ENCODE measurements at places on chromosomes 2 and 18.

DNA sequence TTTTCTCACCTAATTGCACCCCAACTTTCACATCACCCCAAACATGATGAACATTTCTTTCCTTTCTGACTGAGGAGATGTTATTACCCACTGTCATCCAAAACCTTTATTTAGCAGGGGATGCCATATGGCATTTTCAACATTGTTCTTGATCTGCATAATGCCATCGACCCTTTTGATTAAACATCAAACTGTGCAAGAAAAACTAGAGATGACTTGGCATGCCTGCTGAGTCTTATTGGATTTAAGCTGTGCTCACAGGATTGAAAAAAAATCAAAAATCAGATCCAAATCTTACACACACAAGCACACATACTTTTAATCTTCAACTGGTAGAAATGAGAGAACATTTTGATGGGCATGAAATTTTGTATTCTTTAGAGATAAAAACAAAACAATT, 536.0 kb downstream of the TMX3 start:
- H3K4me1 ChIP-seq, result no peaks in the 10 kb centered on the region
- no peak overlapping the region for H3K27ac ChIP-seq
- H3K27me3 ChIP-seq, result no peaks in the 10 kb centered on the region
- no peak for DNase-seq

DNA sequence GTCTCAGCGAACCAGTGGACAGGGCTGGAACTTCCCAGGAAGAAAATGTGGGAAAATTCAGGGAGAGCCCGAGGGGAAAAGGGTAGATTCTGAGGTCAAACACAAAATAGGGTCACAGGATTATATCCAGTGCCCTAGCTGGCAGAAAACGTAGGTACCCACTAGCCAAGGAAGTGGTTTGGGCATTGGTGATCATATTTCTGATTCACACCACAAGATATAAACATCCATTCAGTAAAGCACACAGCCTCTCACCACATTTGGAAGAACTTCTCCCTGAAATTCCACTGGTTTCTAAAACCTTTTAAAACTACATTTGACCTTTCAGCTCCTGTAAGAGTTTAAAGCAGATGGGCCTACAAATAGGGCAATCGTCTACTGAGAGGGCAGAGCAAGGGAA, 186.9 kb downstream of the TTC32 start:
- no peaks in the 10 kb centered on the region for H3K36me3 ChIP-seq
- no peak for DNase-seq
- H3K4me3 ChIP-seq, result no peak overlapping the region
- H3K27me3 ChIP-seq, result peaks cover 47% of the 10 kb centered on the region

DNA sequence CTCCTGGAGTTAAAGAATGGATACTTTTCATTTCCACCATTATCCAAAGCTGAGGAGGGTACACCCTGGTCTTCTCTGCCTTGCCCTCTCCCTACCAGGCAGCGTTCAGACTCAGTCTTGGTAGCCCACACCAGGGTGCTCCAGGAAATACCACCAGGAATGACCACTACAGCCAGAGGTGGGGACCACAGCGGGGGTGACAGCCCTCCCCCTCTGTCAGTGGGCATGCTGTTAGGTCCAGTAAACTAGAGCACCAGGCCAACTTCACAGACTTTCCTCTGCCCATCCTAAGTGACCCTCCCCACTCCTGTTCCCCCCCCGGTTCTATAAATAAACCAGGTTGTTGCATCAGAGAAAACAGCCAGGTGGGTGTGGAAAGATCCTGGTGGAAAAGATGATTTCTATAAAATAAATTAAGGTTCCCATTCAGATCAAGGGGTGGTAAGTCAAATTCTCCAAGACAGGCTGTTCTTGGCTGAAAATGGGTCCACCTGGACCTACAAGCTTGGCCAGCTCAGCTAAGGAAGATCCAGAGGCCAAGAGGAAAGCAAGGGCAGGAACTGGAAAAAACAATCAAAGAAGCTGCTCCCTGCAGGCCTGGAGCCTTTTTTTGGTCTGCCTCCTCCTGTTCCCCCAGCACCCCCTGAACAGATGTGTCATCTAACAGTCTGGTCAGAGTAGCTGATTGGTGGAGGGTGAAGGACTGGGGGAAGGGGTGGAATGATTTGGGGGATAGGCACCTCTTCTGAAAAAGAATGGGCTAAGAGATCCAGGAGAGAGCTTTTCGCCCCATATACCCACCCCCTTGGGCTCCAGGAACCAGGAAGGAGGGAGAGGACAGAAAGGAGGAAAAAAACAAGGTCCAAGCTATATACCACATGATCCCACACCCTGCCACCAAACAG, 2.3 kb downstream of the RAB11FIP5 start:
- H3K4me1 ChIP-seq, result peaks cover 38% of the 10 kb centered on the region
- peak overlapping the region; percentile 85 for H3K4me3 ChIP-seq
- peaks cover 16% of the 10 kb centered on the region for H3K36me3 ChIP-seq
- H3K27me3 ChIP-seq, result no peaks in the 10 kb centered on the region
- DNase-seq, result no peak

- H3K4me1 ChIP-seq, result peaks cover 3% of the 10 kb centered on the region
- no peak for DNase-seq
- H3K4me3 ChIP-seq, result no peak overlapping the region
- H3K36me3 ChIP-seq, result no peaks in the 10 kb centered on the region
Measured at GRCh38 chr2:71922091-71922490, 225.6 kb downstream of the CYP26B1 start.

DNA sequence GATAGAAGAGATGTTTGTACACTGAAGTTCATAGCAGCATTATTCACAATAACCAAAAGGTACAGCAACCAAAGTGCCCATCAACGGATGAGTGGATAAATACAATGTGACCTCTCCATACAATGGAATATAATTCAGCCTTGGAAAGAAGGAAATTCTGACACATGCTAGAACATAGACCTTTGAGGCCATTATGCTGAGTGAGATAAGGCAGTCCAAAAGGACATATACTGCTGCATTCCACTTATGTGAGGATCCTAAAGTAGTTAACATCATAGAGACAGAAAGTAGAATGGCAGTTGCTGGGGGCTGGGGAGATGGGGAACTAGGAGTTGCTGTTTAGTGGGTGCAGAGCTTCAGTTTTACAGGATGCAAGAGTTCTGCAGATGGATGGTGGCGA, 38.2 kb upstream of the GLI2 start:
- DNase-seq, result no peak
- no peak overlapping the region for H3K27ac ChIP-seq
- peaks cover 4% of the 10 kb centered on the region for H3K4me1 ChIP-seq
- H3K36me3 ChIP-seq, result peaks cover 3% of the 10 kb centered on the region
- no peak overlapping the region for H3K4me3 ChIP-seq

- no peak overlapping the region for H3K27ac ChIP-seq
- H3K4me3 ChIP-seq, result no peak overlapping the region
- H3K27me3 ChIP-seq, result peaks cover 26% of the 10 kb centered on the region
- H3K36me3 ChIP-seq, result no peaks in the 10 kb centered on the region
Measured at GRCh38 chr2:165401285-165401852, 68.1 kb upstream of the CSRNP3 start.

GRCh38 chr2:120898961-120899750, 163.5 kb downstream of the GLI2 start:
- H3K4me3 ChIP-seq, result no peak overlapping the region
- no peaks in the 10 kb centered on the region for H3K36me3 ChIP-seq
- no peak overlapping the region for H3K27ac ChIP-seq
- peaks cover 11% of the 10 kb centered on the region for H3K27me3 ChIP-seq

DNA sequence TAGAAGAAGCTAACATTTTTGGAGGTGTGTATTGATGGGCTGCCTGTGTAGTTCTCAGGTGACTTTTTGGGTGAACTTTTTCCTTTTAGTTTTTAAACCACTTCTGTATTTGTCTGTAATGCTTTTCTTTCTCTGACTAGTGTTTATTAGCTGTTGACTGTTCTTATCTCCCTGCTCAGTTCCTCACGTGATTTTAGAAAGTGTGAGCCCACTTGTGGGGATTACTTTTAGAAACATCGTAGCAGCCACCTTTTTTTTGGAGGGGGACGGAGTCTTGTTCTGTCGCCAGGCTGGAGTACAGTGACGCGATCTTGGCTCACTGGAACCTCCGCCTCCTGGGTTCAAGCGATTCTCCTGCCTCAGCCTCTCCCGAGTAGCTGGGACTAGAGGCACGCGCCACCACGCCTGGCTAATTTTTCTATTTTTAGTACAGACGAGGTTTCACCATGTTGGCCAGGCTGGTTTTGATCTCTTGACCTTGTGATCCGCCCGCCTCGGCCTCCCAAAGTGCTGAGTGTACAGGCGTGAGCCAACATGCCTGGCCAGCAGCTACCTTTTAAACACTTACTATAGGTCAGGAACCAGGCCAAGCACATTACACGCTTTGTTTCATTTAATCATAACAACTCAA, 9.2 kb upstream of the CDKL4 start:
- no peaks in the 10 kb centered on the region for H3K27me3 ChIP-seq
- H3K27ac ChIP-seq, result no peak overlapping the region
- peaks cover 3% of the 10 kb centered on the region for H3K36me3 ChIP-seq

- H3K27me3 ChIP-seq, result no peaks in the 10 kb centered on the region
- no peak overlapping the region for H3K27ac ChIP-seq
- H3K36me3 ChIP-seq, result peaks cover 7% of the 10 kb centered on the region
- DNase-seq, result no peak
Measured at GRCh38 chr2:181264001-181264400, 193.2 kb upstream of the ITGA4 start.

GRCh38 chr2:237816531-237816930, 18.0 kb downstream of the RBM44 start:
- no peak overlapping the region for H3K27ac ChIP-seq
- DNase-seq, result no peak
- H3K27me3 ChIP-seq, result no peaks in the 10 kb centered on the region
- H3K4me1 ChIP-seq, result no peaks in the 10 kb centered on the region

DNA sequence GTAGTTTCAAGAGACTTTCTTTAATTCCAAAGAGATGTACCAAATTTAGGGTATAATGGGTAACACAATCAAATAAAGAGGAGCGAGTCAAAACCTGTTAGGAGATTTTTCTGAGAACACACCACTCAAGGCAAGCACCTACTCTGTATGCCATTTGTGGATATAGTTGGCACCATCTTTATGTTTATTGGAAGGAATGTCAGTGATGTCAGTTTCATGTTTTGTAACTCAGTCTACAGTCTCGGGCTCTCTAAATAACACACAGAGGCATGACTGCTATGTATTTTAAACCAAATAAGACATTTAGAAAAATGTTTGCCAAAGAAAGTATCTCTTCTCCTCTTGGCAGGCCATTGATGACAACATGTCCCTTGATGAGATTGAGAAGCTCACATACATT, 59.7 kb downstream of the CPS1 start:
- H3K27me3 ChIP-seq, result no peaks in the 10 kb centered on the region
- no peaks in the 10 kb centered on the region for H3K4me1 ChIP-seq
- no peak overlapping the region for H3K4me3 ChIP-seq
- no peaks in the 10 kb centered on the region for H3K36me3 ChIP-seq

DNA sequence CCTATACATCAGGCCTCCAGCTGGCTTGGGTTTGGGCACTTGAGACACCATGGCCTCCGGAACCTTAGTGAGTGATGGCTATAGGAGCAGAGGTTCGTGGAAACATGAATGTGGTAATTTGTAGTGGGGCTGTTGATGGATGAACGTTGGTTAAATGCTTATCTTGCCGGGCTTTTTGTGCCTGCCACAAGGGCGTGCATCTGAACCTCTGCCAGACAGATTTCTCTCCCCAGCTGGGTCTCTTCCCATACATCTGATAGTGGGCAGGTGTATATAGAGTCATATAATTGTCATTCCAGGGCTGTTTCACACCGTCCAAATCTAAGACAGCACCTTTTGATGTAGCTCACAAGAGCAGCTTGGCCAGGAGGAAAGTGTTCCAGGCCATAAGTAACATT, 14.7 kb downstream of the LAMA3 start:
- no peak overlapping the region for H3K27ac ChIP-seq
- H3K36me3 ChIP-seq, result no peaks in the 10 kb centered on the region
- no peak for DNase-seq
- H3K4me3 ChIP-seq, result no peak overlapping the region
- peaks cover 69% of the 10 kb centered on the region for H3K27me3 ChIP-seq
- H3K4me1 ChIP-seq, result no peaks in the 10 kb centered on the region

DNA sequence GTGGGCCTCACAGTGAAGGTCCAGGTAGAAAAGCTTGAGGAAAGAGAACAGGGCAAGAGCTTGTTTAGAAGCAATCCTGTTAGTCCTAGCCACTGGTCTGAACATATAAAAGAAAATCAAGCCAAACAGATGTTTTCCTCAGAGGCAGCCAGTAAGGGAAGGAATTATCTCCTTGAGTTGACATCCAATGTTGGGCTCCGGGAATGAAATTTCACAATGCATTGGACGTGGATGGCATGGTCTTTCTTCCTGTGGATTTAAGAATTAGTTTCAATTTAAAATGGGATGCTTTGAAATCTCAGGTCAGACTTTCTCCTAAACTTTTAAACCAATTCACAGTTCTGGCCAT, 92.1 kb downstream of the ACKR3 start:
- peaks cover 3% of the 10 kb centered on the region for H3K36me3 ChIP-seq
- no peaks in the 10 kb centered on the region for H3K4me1 ChIP-seq
- H3K4me3 ChIP-seq, result no peak overlapping the region
- no peak overlapping the region for H3K27ac ChIP-seq

GRCh38 chr2:102652126-102652525, 32.8 kb downstream of the SLC9A2 start:
- no peak overlapping the region for H3K4me3 ChIP-seq
- H3K27me3 ChIP-seq, result peaks cover 37% of the 10 kb centered on the region
- no peak overlapping the region for H3K27ac ChIP-seq
- H3K36me3 ChIP-seq, result no peaks in the 10 kb centered on the region

DNA sequence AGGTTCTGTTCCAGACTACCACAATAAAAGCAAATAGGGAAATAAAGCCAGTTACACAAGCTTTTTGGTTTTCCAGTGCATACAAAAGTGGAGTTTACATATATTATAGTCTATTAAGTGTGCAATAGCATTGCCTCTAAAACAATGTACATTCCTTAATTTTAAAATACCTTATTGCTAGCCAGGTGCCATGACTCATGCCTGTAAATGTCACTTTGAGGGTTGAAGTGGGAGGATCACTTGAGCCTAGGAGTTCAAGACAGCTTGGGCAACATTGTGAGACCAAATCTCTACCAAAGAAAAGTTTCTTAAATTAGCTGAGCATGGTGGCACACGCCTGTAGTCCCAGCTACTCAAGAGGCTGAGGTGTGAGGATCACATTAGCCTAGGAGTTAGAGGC, 52.9 kb upstream of the IMP4 start:
- H3K27me3 ChIP-seq, result peaks cover 27% of the 10 kb centered on the region
- H3K27ac ChIP-seq, result no peak overlapping the region
- DNase-seq, result no peak

DNA sequence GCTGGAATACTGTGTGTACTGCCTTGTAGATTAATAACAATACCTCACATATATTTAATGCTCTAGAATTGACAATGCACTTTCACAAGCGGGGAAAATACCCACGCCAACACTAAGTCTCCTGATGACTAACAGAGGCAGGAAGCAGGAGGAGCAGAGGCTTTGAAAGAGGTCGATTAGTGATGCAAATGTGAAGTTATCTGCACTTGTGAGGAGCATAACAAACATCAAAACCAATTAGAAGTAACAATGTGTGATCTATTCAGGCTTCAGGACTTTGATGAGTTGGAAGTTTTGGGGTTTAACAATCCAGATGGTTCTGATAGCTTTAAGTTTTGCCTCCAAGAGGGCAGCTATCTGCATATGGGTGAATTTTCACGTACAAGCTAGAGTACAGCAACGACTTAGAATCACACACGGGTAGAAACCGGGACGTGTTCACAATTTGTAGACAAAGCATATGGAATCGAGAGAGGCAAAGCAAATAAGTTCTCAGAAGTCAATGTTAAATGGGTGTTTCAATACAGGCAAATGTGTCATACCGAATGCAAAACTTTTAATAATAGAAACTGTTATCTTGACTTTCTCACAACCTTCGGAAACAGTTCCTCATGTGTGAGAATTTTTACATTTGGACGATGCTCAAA, 114.5 kb downstream of the METTL8 start:
- H3K4me1 ChIP-seq, result peaks cover 22% of the 10 kb centered on the region
- peak overlapping the region; percentile 74 for H3K27ac ChIP-seq
- no peak for DNase-seq
- H3K27me3 ChIP-seq, result no peaks in the 10 kb centered on the region

Data from effector memory CD8-positive, alpha-beta T cell (primary cell).